ENCODE measurements at places on chromosomes 6 and 20.

- no peak for DNase-seq
These were observed 74.6 kb upstream of the SLC22A23 start for GRCh38 chr6:3531481-3531880.

DNA sequence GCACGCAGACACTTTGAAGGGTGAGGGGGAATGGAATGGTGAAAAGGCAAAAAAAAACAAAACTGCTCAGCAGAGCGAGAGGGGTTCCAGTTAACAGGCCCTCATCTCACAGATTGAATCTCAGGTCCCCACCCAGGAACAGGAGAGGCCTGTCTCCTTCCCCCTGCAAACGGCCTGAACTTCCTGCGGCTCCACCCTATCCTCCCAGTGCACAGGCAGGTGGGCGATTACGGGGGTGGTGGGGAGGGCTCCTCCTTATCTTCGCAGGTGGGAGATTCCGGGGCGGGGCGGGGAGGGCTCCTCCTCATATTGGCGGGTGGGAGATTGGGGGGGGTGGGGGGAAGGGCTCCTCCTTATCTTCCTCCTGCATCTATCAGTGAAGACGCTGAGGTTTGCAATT, 129.0 kb downstream of the SOX4 start:
- no peak for DNase-seq

DNA sequence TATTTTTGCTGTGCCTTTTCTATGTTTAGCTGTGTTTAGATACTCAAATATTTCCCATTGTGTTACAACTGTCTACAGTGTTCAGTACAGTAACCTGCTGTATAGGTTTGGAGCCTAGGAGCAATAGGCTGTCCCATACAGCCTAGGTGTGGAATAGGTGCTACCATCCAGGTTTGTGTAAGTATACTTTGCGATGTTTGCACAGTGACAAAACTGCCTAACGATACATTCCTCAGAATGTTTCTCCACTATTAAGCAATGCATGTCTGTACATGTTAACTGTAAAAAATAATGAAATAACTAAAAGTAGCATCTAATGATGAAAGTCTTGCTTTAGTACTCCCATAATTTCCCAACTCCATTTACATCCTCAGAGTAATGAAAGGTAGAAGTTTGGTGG, 46.0 kb downstream of the SERAC1 start:
- no peak for DNase-seq

DNA sequence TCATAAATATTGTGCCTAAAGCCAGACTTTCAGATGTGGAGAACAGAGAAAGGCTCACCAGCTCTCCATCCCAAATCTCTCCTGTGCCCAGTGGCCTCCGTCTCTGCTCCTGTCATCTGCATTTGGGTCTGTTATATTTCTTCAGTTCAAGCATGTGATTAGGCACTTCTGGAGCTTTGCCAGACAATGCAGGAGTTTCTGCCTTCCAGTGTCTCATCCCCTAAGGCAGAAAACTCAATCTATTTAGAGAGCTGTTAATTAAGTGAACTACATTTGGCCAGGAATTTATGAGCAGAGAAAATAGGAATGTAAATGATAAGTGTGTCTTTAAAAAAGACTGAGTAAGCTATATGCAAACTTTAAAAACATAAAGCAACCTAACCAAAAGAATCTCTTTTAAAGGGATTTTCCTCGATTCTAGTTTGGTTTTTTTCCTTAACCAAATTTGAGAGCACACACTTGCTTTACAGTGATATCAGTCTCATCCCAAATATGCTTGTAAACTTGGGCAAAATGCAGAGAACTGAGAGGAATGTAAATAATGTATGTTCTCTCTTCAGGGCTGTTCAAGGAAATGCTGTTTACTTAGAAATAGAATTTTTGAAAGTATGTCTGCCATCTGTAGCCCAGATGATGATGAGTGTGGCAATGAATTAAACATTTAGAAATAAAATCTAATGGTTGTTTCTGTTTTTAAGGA, 113.9 kb downstream of the ELOVL4 start:
- no peak for DNase-seq

- no peak for DNase-seq
These were observed 291.8 kb upstream of the MARCKS start for GRCh38 chr6:113565306-113565705.

DNA sequence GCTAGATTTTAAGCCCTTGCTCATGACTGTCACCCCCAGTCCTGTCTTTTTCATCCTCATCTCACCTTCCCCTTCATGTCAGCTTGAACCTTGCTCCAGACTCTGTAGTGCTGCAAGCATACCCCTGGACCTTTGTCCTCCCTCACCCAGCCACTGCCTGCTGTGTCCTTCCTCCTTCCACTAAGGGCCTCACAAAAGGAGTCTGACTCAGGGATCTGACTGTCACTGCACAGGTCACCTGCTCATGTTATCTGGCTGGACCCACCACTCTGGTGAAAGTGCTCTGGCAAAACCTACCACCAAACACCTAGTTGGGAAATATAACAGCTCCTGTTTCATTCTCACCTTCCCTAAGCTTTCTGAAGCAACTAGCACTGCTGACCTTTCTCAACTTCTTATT, 151.4 kb downstream of the INSM1 start:
- no peak for DNase-seq

DNA sequence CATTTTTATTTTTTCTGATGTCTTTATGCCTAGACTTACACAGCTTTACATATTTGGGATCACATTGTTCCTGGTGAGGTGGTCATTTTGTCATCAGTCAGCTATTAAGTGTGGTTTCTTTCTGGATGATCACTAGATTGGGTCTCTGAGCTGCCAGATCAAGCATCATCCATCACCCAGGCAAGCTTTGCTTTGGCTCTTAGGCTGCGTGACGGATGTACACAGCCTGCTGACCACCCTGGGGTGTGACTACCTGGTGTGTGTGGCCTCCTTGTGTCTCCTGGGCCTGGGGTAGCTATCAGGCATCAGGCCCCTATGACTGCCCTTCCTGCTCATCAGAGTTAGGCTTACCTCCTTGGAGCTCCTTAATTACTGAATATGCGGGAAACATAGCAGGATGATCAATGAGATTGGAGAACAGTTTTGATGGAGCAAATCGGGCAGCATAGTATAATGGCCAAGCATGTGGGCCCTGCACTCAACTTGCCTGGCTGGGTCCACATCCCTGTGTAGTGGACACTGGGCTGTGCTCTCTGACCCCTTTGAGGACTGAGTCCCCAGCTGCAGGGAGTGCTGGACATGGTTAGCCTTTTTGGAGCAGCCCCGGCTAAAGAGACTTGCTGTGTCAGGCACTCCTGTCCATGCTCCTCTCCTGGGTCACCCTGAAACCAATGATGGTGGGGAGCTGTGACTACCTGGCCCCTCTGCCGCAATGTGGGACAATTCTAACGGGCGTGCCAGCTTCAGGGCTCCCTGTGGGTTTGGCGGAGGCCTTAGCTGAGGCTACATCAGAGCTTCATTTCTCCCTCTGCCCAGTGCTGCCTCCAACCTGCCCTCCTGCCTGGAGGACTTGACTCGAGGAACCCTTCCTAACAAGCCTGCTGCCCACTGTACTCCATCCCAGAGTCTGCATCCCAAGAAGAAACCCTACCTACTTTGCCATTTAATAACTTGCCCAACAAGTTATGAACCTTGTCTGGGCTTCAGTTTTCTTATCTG, 8.2 kb downstream of the DAAM2 start:
- DNase-seq = no peak

GRCh38 chr6:110556317-110557110, 80.1 kb upstream of the SLC22A16 start:
- no peak for DNase-seq

GRCh38 chr6:113017353-113017752, 670.2 kb downstream of the RFPL4B start:
- DNase-seq = no peak

DNA sequence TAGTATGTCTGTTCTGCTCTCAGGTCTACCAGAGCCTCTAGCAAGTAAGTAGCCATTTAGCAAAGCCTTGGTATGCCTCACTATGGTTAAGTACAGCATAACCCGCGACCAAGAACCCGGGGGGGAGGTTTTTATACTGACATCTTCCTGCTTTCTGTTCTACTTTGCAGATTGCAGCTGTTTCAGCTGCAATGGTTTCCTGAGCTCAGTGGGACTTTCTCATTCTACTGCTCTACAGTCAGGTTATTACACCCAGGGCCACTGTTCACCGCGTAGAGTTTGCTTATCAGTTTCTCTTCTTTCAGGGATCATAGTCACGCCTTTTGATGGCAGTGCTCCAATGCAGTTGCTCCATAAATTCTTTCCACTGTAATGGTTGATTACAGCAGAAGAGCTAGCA, 631.3 kb downstream of the TFAP2A start:
- DNase-seq = no peak

GRCh38 chr6:109117346-109118035, 22.2 kb downstream of the CEP57L1 start:
- no peak for DNase-seq

DNA sequence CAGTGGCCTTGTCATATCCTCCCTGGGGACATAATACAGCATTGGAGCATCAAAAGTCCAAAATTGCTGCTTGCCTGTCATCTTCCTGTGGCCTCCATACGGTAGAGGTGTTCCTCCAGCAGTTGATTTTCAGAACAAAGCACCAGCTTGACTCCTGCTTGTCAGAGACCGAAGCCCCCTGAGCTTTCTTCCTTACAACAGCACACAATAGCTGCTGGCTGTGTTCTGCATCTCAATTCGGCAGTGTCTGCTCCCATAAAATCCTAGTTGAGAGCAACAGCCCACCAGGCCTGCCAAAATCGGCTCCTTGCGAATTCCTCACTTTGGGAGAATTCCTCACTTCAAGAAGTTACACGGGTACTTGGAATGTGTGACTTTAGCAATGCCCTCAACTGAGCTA, 372.9 kb downstream of the SAMD5 start:
- DNase-seq = no peak

GRCh38 chr6:158764183-158764849, 54.9 kb downstream of the EZR start:
- DNase-seq = no peak

DNA sequence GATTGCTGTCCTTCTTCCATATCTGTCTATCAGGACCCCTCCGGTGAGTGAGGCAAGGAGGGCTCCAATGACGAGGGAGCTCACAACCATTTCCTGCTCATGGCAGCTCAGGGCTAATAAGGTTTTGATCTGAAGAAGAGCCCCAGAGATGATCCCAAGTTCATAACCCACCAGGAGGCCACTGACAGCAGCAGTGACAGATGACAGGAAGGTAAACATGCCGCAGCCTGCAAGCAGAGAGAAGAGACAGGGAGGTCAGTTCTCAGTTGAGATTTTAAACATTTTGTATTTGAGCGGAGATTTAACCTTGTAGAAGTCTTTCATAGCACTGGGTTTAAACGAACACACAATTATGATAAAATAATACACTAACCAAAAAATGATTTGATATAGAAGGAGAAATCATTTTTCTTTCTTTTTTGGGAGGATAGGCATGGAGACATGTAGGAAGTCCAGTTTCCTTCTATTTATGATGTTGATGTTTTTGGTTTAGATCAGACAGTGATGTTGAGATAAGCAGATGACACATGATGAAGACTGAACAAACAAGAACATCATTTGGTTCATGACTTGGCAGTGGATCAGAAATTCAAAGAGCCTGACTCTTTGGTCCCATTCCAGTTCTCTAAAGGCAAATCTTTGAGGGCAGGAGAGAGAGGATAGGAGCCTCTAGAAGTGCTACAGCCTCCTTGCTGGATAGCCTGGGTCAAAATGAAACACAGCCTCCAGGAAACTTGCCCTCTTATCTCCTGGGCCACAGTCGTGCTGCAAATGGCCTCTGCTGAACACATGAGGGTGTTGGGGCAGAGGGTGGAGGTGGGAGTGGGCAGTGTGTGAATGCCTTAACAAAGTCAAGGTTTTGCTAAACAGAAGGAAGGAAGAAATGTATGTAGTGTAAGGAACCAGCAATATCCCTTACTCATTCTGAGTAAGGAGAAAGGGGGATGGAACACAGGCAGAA, 22.6 kb downstream of the SLC2A12 start:
- no peak for DNase-seq

Measured in WERI-Rb-1 (cell line).